ENCODE measurements at places on chromosomes 2 and 18.
A peak's percentile ranks its signal among the peaks of the same experiment; 100 is the strongest.

DNA sequence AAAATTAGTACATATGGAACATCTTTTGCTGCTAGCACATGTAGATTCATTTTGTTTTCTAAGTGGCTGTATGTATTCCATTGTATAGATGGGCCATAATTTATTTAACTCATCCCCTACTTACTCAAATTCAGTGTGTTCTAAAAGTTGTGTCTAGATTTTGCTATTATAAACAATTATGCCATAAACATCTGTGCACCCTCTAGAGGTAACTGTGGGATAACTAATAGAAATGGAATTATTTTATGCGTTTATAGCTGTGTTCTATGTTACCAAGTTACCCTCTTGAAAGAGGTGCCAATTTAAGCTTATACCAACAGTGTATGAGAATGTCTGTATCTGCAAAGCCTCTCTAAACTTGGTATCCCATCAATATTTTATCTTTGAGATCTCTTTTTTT is 100.4 kb downstream of the MMADHC start:
- DNase-seq: no peak

DNA sequence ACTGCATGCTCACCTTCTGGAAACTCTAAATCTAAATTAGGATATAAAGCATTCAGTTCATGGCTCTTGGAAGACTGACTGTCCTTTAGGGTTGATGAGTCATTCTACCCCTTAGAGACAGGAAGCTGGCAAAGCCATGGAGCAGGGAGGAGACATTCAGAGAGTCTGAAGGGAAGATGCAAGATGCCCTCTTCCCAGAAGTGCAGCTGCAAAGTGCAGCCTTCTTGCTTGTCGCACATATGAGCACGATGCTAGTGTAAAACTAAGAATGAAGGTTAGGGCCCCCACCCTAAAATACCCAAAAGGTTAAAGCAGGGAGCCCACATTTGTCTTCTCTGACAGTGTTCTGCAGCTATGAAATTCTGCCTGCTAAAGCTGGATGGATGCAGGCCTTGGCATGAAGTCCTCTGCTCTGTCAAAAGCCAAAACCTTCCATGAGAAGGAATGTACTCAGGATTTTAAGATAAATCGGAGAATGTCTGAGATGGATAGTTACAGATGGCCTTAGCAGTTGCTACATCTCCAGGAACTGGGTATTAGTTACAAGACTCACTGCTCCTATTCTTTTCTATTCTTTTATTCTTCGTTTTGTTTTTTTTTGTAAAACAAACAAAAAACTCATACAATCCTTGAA is 89.7 kb downstream of the POLE4 start:
- peak; percentile 33 for DNase-seq

GRCh38 chr2:151914989-151915628 is 86.9 kb upstream of the ARL5A start:
- DNase-seq: no peak

- no peak for DNase-seq
Observed at GRCh38 chr2:156562124-156562523, 125.9 kb downstream of the GPD2 start.

- no peak for DNase-seq
Observed at GRCh38 chr2:121705390-121705789, 31.3 kb downstream of the NIFK start.

DNA sequence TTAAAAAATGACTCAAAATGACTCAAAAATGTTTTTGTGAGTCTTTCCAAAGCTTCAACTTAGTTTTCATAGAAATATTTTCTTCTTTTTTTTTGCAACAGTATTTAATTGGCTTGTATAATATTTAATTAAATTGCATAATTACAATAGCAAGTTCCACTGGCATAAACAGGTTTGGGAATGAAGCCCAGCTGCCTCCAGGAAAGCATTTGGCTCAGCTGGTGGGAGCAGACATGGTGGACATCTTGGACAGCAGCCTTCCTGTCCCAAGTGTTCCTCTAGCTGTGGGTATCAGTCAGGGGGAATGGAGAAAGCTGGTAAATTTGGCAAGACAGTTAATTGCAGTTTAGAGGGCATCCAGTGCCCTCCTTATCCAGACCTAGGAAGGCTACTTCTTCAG is 213.4 kb downstream of the ZBTB7C start:
- DNase-seq: no peak

GRCh38 chr2:112740527-112740926 is 19.7 kb downstream of the NT5DC4 start:
- no peak for DNase-seq

DNA sequence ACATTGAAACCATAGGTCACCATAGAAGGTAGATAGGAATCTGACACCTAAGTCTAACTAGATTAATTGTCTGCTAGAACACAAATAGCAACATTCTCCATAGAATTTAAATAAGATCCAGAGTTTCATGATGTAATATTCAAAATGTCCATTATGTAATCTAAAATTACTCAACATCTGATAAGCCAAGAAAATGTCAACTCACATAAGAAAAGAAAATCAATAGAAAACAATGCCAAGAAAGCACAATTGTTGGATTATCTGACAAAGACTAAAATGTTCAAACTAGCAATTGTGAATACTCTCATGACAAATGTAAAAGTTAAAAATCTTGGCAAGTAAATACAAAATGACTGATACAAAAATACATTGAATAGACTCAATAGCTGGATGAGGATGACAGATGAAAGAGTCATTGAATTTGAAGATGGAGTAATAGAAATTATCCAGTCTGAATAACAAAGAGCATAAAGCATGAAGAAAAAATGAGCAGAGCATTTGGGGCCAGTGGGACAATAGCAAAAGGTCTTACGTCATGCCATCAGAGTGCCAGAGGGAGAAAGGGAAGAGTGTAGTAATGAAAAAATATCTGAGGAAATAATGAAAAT is 358.6 kb downstream of the METTL4 start:
- no peak for DNase-seq

DNA sequence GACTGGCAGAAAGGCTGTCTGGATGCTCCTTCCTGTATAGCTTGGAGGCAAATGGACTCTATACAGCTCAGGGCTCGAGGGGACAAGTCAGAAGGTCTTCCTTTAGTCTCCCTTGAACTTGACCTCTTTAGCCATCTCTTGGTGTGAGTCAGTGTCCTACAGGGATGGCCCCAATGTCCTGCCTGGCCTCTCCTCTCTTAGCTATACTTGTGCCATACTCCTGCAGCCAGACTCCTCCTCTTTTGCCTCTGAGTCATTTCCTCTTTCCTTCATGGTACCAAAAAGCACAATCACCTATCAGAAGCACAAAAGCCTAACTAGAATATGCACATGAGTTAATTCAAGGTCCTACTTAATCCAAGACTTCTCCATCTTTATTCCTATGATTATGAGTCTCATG is 112.7 kb downstream of the XRCC5 start:
- no peak for DNase-seq

GRCh38 chr2:241906826-241907570 is 37.5 kb downstream of the RTP5 start:
- DNase-seq: no peak

DNA sequence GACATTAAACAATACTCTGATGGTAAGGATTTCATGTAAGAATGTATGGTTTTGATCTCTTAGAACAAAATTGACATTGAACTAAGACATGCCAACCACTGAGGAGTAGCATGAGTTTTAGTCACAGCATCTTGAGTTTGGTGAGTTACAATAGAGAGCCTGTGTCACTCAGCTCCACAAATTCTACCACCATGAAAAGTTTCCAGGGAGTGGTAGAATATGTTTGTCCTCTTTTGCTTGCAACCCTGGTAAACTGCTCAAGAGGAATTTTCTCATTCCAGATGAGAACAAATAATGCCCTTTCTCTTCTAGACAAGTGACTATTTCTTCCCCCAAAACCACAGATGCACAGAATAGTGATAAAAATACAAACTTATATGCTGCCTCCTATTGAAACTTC is 502.0 kb upstream of the VRK2 start:
- DNase-seq: no peak

- DNase-seq: no peak
Observed at GRCh38 chr2:182193291-182193690, 207.6 kb downstream of the PPP1R1C start.

- no peak for DNase-seq
Observed at GRCh38 chr2:122519366-122519765, 763.9 kb downstream of the TSN start.

DNA sequence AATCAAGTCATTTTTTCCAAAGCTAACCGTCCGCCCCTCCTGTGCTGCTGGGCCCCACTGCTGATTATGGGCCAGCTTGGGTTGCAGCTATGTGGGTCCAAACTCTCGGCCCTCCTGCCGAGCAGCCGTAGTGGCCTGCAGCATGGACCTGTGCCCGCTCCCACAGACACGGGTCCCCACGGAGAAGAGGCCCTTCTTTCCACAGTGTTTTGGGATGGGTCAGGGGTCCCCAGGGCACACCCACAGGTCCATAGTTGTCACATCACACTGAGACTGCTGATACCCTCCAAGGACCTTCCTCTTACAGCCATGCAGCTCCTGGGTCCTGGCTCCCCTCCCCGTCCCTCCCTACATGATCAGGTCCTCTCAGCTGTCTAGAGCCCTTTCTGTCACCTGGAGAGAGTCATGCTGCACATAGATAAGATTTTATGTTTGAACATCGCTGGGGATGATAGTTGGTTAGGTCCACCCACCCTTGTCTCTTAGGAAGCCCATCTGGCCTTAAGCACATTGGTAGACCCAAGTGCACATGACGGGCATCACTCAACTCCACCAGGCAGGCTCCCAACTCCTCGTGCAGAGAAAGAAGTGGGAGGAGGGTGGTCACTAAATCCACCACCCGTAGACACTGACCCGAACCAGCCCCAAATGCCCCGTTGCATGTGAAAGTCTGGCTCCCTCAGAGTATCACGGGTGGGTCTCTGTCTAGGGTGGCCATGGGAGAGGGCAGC is 17.5 kb downstream of the GPR55 start:
- DNase-seq: no peak

DNA sequence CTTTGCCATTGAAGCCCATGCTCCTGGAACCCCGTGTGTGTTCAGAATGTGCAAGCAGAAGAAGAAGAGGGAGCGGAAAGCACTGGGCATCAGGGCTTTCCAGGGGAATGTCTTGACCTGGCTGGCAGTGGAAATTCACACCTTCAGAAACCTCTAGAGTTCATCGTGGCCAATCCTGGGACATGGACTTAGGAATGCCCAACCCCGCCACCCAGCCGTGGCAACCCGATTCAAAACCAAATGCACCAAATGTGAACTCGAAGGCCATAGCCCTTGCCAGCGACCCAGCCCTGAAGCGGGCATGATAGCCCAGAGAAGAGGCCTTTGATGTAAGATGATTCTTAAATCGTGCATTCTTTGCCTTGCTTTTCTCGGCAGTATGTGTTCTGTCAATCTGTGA is 69.4 kb downstream of the ADI1 start:
- no peak for DNase-seq

DNA sequence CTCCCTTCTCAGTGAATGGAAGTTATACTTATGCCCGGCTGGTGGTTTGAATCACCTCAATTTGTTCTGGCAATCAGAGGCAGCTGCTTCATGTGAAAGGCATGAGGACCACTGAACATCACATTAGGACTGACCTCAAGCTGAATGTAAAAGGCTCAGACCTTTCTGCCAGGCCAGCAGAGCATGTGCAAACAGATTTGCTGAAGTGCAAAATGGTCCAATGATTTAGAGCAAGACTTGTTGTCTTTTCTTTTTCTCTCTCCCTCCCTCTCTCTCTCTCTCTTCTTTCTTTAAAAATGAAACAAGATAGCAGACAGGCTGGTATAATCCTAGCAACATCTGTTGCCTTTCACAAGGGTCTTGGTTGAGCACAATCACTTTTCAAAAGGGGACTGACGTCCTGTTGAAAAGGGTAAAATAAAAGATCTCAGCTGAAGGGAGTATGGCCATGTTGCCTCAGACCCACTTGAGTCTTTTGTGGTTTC is 13.3 kb upstream of the CDH7 start:
- DNase-seq: no peak

DNA sequence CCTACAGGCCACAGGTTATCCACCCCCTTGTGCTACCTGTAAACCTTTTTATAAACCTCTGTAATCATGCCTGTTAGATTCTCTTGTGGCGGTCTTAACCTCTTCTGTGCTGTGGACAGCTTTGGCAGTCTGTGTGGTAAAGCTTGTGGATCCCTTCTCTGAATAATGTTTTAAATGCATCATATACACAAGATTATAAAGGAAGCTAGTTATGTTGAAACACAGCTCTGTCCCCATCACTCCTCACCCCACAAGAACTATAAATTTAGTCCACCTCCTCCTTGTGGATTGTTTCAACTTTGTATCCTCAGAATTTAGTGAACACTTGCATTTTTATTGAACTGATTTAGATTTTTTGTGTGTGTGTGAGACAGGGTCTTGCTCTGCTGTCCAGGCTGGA is 107.7 kb downstream of the ICA1L start:
- DNase-seq: no peak

DNA sequence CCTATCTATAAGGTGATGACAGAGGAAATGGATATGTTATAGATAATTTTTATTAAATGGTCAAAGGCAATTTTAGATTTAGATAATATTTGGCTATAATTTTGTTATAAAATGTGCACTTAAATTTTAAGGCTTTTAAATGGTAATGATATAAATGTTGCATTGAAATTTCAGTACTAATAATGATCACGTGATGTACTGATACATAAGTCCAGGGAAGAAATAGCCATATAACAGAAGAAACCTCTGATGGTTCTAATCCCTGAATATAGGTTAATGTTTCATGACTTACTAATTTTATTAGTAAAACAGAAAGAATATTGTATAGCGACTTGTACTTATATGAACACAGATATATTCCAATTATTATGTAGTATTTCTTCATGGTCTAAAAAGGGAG is 211.9 kb downstream of the SOCS6 start:
- DNase-seq: no peak

- peak; percentile 60 for DNase-seq
Observed at GRCh38 chr2:112726487-112727190, 5.8 kb downstream of the NT5DC4 start.

DNA sequence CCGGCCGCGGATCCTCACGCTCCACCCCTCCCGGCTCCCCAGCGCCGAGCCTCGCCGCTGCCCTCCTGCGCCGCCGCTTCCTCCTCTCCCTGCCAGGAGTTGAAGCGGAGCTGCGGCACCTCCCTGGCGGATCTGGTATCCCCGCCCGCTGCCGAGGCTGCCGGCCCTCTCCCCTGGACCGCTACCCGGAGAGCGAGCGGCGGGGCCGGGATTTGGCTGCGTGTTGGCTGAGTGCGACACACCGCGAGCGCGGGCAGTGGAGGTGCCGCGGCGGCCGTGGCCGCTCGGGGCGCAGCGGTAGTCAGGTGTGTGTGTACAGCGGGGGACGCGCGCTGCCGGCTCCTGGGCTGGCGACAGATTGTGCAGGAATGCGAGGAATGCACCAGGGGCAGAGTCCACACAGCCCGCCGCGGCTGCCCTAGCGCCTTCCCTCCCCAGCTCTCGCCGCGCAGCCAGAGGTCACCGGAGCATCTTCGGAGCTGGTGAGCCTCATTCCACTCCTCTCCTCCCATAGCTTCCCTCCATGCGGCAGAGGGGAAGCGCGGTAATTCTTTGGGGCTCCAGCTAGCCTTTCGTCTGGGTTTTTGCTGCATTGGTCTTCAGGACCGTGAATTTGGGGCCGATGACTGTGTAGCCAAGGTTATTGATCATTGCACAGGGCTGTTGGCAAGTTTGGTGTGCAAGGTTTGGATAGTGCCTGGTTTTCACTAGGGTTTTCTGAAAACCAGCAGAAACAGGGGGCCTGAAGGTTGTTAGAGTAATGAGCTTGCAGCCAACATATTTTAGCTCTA is 1.3 kb downstream of the PKP4 start:
- peak; percentile 13 for DNase-seq

GRCh38 chr18:28963481-28963880 is 786.6 kb upstream of the CDH2 start:
- no peak for DNase-seq

GRCh38 chr2:198628596-198628995 is 824.2 kb downstream of the PLCL1 start:
- no peak for DNase-seq
